ENCODE measurements at places on chromosomes 6 and 20.

GRCh38 chr6:136846046-136846445 lies 23.7 kb downstream of the PEX7 start:
- DNase-seq: peak; percentile 34

GRCh38 chr6:13908955-13909381 lies 15.8 kb upstream of the RNF182 start:
- DNase-seq: peak; percentile 57

DNA sequence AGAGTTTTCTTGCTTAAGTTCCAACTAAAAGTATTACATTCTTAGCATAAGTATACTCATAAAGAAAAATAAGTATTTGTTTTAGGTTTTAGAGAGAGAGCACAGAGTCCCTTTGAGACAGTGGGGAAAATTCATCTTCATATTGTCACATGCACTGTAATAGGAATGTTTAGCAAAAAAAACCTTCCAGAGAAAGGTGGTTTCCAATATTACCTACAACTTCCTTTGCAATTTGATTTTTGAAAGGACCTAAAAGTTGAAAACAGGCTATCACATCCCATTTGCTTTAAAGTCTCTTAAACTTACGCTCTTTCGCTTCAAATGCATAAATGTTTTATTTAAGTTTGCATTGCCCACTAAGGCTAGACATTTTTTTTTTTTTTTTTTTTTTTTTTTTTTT lies 86.4 kb downstream of the OPRM1 start:
- DNase-seq: no peak

- DNase-seq: no peak
Measured at GRCh38 chr20:13061381-13061780, 52.6 kb downstream of the SPTLC3 start.

DNA sequence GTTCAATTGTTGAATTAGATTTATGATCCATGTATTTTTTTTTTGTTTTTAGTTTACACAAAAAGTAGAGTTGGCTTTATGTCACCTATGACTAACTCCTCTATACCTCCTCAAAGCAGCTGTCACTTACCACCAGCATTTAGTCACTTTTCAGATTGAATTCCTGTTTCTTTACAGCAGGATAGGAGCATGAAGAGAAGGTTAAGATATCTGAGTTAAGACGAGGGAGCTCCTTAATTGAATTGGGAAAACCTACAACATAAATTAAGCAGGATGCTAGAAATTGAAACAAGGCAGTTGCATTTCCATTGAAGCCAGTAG lies 237.2 kb downstream of the FARS2 start:
- no peak for DNase-seq

GRCh38 chr6:170087941-170088581 lies 202.8 kb downstream of the DLL1 start:
- peak; percentile 71 for DNase-seq

Measured in CD4-positive, alpha-beta memory T cell (primary cell).